ENCODE measurements at places on chromosomes 4 and X.

DNA sequence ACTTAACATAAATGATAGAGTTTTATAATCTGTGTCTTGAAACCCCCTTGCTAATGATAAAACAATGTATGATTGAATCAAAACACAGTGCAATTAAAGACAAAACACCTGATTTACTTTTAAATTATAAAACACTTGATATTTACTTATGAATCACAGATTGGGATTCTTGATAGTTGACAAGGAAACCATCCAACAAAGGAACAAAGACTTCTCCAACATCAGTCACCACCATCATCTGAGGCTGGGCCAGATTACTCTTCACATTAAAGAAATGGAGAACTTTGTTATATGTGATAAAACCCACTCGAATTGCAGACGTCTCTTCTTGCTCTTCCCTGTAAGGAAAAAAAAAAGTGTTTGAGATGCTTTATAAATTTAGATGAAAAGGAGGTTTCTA, 67.4 kb downstream of the METTL14 start:
- DNase-seq: no peak

GRCh38 chrX:29555465-29556091, 659.8 kb upstream of the MAGEB2 start:
- peak; percentile 83 for DNase-seq

- no peak for DNase-seq
These were observed 10.4 kb downstream of the HAUS7 start for GRCh38 chrX:153459986-153460385.

GRCh38 chr4:110781944-110782343, 159.1 kb upstream of the PITX2 start:
- no peak for DNase-seq

GRCh38 chrX:70525733-70526132, 81.1 kb downstream of the DLG3 start:
- DNase-seq: no peak

- no peak for DNase-seq
These were observed 6.8 kb upstream of the S100G start for GRCh38 chrX:16643176-16643575.

- no peak for DNase-seq
These were observed 348.8 kb downstream of the GASK1B start for GRCh38 chr4:157824021-157824420.

- no peak for DNase-seq
These were observed 160.3 kb upstream of the RASGEF1B start for GRCh38 chr4:81631958-81632441.

DNA sequence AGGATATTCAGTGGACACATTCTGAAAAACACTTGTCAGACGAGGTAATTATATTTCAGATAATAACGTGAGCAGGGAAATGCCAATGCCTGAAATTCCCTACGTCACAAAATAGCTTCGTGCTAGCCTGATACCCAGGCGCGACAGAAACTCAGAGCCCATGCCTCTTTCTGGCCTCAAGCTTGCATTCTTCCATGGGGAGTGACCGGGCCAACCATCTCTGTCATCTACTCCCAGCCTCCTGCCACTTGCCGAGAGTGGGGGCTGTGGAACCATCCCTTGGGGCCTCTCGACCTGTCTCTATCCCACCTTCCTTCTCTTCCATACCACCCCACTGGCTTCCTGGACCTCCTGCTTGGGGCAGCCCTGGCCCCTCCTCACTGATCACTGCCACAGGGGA, 34.5 kb upstream of the CDKN2AIP start:
- DNase-seq: no peak

- DNase-seq: no peak
These were observed 857 bp downstream of the SCML1 start for GRCh38 chrX:17737986-17738713.

DNA sequence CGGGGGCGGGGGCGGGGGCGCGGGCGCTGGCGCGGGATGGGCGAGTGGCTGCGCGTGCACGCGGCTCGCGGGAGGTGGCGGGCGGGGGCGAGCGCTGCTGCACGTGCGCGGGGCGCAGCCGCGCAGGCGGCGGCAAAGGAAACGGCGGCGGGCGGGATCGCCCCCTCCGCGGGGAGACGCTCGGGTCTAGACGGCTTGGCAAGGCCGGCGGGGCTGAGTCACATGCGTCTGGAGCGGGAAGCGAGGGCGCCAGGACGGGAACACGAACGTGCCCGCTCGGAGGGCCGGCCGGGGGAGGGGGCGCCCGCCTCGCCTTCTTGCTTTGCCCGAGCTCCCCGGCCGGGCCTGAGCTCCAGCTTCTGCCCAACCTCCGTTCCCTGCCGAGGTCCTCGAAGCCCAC, 4.3 kb upstream of the HAUS7 start:
- DNase-seq: no peak

DNA sequence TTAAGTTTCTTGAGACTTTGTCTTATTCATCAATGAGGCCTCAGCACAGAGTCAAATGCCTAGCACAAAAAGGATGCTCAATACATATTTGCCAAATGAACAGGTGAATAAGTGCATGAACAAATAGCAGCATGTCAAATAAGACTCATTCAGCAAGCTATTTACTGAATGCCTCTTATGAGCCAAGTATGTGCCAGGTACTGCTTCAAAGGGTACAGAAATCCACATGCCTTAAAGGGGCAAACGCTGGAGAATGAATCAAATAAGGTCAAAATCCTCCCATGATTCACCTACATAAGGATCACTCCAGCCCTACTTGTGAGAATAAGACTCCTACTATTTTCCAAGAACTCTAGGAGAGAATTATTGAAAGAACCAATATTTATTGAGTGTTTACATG, 260.2 kb upstream of the CPEB2 start:
- no peak for DNase-seq

DNA sequence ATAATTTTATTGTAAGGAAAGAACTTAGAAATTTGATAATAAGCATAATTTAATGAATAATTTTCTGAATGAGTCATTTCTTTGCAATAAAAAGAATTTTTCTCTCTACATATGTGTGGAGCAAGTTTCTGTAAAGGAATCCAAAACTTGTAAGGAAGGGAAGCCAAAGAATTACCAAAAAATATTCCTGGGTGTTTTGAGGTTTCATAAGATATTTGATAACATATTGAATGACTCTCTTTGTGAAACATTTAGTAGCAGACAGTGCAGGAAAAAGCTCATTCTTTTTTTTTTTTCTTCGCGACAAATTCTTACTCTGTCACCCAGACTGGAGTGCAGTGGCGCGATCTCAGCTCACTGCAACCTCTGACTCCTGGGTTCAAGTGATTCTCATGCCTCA, 469.0 kb upstream of the MAGEB2 start:
- DNase-seq: no peak

DNA sequence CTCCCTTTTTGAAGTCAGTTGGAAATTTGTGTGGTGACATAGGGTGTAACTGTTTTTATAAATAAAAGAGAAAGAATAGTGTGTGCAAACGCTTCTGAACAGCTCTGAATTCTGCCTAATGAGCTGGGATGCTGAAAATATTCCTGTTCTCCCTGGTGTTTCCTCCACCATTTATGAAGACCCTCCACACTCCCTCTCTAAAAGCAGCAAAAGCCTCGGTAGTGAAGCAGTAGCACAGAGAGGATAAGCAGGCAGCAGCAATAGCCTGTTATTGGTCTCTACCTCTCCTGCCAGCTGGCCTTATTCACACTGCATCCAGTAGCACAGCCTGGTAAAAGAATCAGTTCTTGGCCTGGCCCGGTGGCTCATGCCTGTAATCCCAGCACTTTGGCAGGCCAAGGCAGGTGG, 406.1 kb downstream of the IQCM start:
- DNase-seq: no peak

GRCh38 chrX:123340696-123341095, 156.6 kb downstream of the GRIA3 start:
- DNase-seq: no peak

DNA sequence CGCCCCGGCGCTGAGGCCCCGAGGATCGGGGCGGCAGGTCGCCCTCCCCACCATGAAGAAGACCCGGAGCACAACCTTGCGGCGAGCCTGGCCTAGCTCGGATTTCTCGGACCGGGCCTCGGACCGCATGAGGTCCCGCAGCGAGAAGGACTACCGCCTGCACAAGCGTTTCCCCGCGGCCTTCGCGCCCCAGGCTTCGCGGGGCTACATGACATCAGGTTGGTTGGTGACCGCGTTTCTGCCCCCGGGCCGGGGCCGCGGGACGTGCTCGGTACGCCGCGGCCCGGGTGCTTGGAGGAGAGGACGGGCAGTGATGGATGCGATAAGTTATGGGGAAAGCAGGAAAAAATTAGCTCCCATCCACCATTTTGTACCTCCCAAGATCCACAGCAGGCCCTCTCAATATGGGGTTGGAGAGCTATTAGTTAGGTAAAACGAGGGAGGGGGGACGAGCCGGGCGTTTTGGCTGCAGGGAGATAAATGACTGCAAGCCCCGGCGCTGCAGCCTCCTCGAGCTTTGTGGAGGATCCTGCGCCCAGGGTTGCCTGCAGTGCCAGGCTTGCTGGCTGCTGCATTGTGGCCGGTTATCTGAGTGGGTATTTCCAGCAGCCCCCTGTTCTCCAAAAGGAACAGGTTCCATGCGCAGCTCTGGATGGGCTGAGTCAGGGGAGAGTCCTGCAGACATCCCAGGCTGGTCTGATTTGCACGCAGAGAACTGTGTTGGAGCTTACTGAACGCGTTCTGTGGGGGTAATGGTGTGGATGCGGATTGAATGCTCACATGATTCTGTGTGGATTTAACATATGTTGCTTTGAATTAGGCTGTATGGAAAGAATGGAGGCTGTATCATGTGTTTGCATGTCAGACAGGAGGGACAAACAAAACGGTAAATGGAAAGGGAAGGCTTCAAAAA, 1.9 kb downstream of the STOX2 start:
- DNase-seq: no peak

DNA sequence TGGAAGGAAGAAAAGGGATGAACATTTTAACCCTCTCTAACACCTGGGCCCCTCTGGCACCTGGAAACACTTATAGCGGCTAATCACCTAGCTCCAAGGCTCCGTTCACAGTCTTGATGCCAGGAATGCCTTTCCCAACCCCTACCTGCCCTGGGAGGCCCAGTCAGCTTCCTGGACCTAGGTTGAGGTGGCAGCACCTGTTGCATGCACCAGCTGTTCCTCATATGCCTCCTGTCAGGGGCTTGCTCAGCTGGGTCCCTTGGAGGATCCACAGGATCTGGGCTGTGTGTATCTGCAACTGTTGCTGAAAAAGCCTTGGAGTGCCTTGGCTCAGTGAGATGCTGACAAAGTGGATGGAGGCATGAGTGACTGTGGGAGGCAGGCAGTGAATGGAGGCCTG, 4.4 kb downstream of the CFP start:
- DNase-seq: no peak

GRCh38 chr4:14767142-14767541, 235.1 kb upstream of the CPEB2 start:
- no peak for DNase-seq

DNA sequence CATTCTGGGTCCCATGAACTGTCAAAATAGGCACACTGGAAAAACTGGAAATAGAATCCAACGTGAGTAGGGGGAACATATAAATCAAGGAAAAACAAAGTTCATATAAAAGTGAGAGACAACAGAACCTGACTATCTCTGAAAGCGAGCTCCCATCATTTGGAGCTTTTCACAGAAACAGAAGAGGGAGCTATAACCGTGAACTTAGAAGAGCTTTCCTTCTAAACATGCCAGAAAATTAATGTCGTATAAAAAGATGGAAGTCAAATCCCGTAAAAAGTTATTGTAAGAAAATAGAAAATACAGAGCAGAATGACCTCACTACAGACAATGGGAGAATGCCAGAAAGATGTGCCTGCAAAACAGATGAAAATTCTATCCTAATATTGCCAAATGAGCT, 23.9 kb upstream of the HSD17B10 start:
- DNase-seq: no peak

Data from GM12864 (cell line).